Muscle of leg (tissue), 16 donors: ENCODE measurements at places on chromosomes 3 and 15.

DNA sequence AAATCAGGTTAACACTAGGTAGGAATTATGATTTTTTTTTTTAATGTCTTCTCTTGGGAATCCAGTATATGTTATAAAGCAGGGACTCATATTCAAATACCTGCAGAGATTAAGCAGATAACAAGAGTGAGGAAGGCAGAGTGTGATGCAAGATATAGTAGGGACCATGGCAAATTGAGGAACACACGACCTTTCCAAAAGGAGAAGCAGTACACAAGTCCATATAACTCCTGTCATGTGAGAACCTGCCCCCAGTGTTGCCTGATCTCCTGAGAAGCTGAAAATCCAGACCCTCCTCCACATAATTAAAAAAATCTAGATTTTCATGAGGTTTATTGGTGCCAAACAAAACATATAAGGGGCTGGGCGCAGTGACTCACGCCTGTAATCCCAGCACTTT lies 3.6 kb downstream of the RFC4 start:
- no peak overlapping the region for H3K27ac ChIP-seq
- H3K4me3 ChIP-seq: no peak overlapping the region
- H3K36me3 ChIP-seq: peaks cover 16% of the 10 kb centered on the region

DNA sequence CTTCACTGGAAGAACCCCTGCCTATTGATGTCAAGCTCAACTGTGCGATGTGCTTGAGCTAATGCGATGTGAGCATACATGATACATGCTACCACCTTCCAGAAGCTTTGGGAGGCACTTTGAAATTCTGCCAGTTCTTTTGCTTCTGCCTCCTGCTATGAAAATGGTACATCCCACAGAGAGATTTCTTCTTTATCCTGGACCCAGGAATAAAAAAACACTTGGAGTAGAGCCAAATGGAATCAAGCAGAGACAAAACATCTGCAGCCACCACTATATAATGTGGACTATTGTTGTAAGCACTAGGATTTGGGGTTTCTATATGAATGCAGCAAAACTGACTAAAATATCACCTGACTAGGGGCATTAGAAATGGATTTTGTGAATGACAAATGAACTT lies 119.9 kb upstream of the GAP43 start:
- no peaks in the 10 kb centered on the region for H3K4me1 ChIP-seq
- H3K36me3 ChIP-seq: no peaks in the 10 kb centered on the region
- no peak for DNase-seq
- H3K27ac ChIP-seq: no peak overlapping the region
- H3K27me3 ChIP-seq: no peaks in the 10 kb centered on the region

GRCh38 chr15:59622289-59622688 lies 10.7 kb downstream of the GCNT3 start:
- no peaks in the 10 kb centered on the region for H3K36me3 ChIP-seq
- H3K27ac ChIP-seq: no peak overlapping the region
- H3K4me3 ChIP-seq: no peak overlapping the region
- no peaks in the 10 kb centered on the region for H3K4me1 ChIP-seq

DNA sequence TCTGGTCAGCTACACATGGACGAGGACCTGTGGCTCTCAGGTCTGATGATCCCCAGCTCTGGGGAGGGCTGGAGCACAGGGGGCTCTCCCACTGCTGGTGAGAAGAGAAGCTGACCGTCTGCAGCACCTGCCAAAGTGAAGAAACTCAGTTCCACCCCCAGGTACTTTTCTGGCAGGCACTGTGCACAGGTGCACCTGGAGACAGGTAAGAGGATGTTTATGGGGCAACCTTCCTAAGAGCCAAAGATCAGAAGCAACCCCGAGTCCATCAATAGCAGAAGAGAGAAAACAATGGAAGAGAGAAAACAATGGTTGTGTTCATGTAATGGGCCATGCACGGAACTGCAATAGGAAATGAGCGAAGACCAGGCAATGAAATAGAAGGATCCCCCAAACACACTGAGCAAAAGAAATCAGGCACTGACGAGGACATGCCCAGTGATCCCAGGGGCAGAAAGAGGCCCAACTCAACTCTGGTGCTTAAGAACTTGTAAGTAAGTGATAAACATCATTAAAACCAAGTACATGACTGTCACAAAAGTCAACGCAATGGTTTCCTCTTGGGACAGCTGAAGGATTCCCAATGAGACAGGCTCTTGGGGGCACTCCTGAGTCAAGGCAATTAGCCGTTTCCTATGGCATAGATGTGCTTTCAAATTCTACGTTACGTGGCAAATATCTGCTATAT lies 95.0 kb upstream of the ALDH1A3 start:
- H3K36me3 ChIP-seq: no peaks in the 10 kb centered on the region
- no peaks in the 10 kb centered on the region for H3K27me3 ChIP-seq
- H3K4me3 ChIP-seq: no peak overlapping the region
- H3K27ac ChIP-seq: no peak overlapping the region

DNA sequence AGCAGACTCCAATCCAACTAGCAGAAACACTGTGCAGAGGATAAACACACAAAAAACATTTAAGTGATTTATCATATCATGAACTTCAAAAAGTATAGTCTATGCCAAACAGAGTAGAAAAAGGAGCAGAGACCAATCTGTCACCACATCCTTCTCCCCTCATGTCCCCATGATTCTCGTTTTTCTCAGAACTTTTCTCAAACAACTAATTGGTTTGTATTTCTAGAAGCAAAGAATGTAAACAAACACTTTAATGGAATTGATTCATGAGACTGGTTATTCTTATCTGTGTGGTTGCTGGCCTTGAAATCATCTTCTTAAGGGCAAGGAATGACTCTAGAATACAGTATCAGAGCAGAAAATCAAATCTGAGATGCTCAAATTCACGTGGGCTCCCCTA lies 294.2 kb upstream of the THBS1 start:
- no peak overlapping the region for H3K4me3 ChIP-seq
- H3K27me3 ChIP-seq: no peaks in the 10 kb centered on the region
- no peaks in the 10 kb centered on the region for H3K4me1 ChIP-seq
- H3K36me3 ChIP-seq: no peaks in the 10 kb centered on the region
- no peak overlapping the region for H3K27ac ChIP-seq
- no peak for DNase-seq

- no peaks in the 10 kb centered on the region for H3K27me3 ChIP-seq
- H3K27ac ChIP-seq: no peak overlapping the region
- no peak for DNase-seq
Observed at GRCh38 chr15:61910839-61911369, 149.3 kb downstream of the VPS13C start.

DNA sequence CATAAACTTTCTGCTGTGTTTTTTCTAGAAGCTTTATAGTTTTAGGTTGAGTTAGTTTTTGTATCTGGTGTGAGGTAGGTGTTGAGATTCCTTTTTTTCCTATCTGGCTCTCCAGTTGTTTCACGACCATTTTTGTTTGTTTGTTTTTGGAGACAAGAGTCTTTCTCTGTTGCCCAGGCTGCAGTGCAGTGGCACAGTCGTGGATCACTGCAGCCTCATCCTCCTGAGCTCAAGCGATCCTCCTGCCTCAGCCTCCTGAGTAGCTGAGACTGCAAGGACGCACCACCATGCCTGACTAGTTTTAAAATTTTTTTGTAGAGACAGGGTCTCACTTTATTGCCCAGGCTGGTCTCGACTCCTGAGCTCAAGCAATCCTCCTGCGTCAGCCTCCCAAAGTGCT lies 20.6 kb downstream of the RNF111 start:
- H3K36me3 ChIP-seq: peaks cover 2% of the 10 kb centered on the region
- no peak for DNase-seq
- H3K27ac ChIP-seq: no peak overlapping the region
- H3K4me1 ChIP-seq: no peaks in the 10 kb centered on the region
- no peak overlapping the region for H3K4me3 ChIP-seq
- H3K27me3 ChIP-seq: no peaks in the 10 kb centered on the region

- H3K36me3 ChIP-seq: no peaks in the 10 kb centered on the region
- no peak overlapping the region for H3K27ac ChIP-seq
- no peak overlapping the region for H3K4me3 ChIP-seq
- H3K4me1 ChIP-seq: peaks cover 11% of the 10 kb centered on the region
- no peak for DNase-seq
Observed at GRCh38 chr3:136247436-136247835, 2.7 kb upstream of the PCCB start.

DNA sequence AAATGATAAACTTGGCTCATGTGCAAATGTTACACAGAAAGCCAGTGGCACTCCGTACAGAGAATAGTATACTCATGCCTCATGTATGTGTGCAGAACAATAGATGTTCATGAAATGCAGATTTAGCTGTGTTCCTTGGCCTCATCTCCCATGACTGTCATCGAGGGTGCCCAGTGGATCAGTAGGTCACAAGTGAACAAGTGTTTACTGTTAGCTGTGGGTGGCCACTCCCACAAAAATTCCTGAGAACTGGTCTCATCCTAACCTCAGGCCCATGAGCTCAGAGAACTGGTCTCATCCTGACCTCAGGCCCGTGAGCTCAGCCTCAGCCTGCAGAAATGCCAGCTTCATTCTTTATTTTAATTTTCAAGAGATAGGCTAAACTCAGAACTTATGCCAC lies 124.1 kb downstream of the GADL1 start:
- H3K27me3 ChIP-seq: no peaks in the 10 kb centered on the region
- no peak overlapping the region for H3K4me3 ChIP-seq
- peak; percentile 45 for DNase-seq
- peaks cover 2% of the 10 kb centered on the region for H3K4me1 ChIP-seq

- DNase-seq: no peak
- no peaks in the 10 kb centered on the region for H3K36me3 ChIP-seq
- no peaks in the 10 kb centered on the region for H3K27me3 ChIP-seq
- peaks cover 2% of the 10 kb centered on the region for H3K4me1 ChIP-seq
- no peak overlapping the region for H3K4me3 ChIP-seq
Observed at GRCh38 chr3:55607175-55607574, 120.1 kb upstream of the WNT5A start.

DNA sequence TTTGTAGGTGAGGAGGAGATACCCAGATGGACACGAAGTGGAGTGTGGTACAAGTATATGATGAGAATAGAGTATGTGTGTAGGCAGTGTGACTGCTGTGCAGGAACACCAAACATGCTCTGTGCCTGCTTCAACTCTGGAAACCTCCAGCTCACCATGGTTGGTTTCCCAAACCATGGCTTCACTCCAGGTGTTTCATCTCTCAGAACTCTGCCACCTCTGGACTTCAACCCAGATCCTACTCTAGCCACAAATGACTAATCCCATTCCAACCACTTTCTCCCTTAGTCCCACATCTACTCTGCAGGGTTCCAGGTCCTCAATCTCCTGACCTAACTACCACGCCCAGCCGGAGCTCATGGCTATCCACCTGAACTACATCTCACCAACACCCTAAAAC lies 102.1 kb downstream of the RYK start:
- H3K27ac ChIP-seq: no peak overlapping the region
- H3K27me3 ChIP-seq: no peaks in the 10 kb centered on the region
- no peak overlapping the region for H3K4me3 ChIP-seq
- H3K36me3 ChIP-seq: peaks cover 12% of the 10 kb centered on the region

DNA sequence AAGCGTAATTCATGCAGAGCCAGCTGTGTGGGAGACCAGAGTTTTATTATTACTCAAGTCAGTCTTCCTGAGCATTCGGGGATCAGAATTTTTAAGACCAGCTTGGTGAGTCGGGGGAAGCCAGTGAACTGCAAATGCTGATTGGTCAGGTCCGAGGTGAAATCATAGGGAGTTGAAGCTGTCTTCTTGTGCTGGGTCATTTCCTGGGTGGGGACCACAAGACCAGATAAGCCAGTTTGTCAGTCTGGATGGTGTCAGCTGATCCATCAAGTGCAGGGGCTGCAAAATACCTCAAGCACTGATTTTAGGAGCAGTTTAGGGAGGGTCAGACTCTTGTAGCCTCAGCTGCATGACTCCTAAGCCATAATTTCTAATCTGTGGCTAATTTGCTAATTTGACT lies 228.1 kb upstream of the ATP10A start:
- H3K4me3 ChIP-seq: no peak overlapping the region
- H3K4me1 ChIP-seq: no peaks in the 10 kb centered on the region
- H3K36me3 ChIP-seq: no peaks in the 10 kb centered on the region
- no peaks in the 10 kb centered on the region for H3K27me3 ChIP-seq
- H3K27ac ChIP-seq: no peak overlapping the region
- DNase-seq: no peak

- H3K4me1 ChIP-seq: peaks cover 31% of the 10 kb centered on the region
- no peak overlapping the region for H3K4me3 ChIP-seq
- no peak overlapping the region for H3K27ac ChIP-seq
- H3K36me3 ChIP-seq: no peaks in the 10 kb centered on the region
- peaks cover 2% of the 10 kb centered on the region for H3K27me3 ChIP-seq
Observed at GRCh38 chr15:100192097-100193080, 149.4 kb downstream of the ADAMTS17 start.

- no peak overlapping the region for H3K27ac ChIP-seq
- H3K4me1 ChIP-seq: no peaks in the 10 kb centered on the region
- no peak for DNase-seq
Observed at GRCh38 chr3:140276703-140277102, 341.7 kb downstream of the CLSTN2 start.

DNA sequence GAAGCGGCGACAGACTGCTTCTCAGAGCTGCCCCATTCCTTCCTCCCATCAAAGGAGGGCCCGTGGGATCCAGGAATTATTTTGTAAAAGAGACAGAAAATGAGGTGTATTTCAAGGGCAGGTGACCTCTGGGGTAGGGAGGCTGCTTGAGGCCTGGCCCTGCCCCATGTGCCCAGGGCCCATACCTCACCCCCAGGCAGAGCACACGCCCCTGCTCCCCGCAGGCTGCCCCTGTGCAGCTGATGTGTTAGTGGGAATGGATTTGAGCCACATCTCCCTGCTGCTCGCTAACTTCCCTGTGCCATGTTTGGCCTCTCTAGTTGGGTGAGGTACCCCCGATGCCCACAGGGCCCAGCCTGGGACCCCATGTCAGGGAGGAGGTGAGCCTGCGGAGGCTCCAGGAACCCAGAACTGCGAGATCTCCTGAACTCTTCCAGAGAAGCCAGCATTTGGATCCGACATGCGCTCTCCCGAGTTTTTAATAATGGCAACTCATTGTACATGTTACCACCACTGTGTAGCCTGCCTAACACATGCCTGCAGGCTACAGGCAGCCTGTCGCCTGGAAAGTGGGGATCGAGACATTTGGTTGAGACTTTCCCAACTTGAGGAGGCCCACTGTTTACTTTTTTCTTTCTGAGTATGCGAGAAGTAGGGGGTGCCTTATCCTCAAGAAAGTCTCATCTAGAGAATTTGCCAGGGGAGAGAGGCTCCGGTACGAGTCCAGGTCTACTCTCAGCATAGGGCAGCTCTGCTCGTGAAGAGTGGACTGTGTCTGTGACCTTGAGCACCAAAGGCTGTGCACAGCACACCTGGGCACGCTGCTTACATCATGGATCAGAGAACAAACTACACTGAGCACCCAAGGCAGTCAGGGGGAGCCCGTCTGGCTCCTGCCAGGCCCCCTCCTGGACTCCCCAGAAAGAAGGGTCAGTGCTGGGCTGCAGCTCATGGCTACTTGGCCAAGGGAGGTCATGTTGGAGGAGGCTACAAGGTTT lies 36.1 kb downstream of the PCSK6 start:
- H3K27me3 ChIP-seq: no peaks in the 10 kb centered on the region
- no peak overlapping the region for H3K4me3 ChIP-seq
- peaks cover 46% of the 10 kb centered on the region for H3K4me1 ChIP-seq
- H3K36me3 ChIP-seq: no peaks in the 10 kb centered on the region

DNA sequence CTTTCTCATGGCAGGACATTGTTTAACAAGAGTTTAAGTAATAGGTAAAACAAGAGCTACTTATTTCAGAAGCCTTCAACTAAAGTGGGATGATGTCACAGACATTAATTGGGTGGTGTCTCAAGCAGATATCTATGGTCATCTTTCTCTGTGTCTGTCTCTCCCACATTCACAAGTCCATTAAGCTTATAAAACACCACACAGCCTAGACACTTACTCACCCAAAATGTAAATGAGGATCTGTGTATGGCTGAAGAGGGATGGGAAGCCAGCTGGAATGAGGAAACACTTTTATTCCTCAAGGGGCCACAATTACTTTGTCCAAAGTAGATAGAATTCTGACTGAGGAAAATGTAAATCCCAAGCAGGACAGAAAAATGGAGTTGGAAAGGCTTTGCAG lies 183.8 kb downstream of the THRB start:
- no peak overlapping the region for H3K27ac ChIP-seq
- H3K4me3 ChIP-seq: no peak overlapping the region
- peaks cover 3% of the 10 kb centered on the region for H3K4me1 ChIP-seq
- H3K27me3 ChIP-seq: no peaks in the 10 kb centered on the region
- H3K36me3 ChIP-seq: no peaks in the 10 kb centered on the region
